ENCODE measurements at places on chromosomes 1 and 21.

DNA sequence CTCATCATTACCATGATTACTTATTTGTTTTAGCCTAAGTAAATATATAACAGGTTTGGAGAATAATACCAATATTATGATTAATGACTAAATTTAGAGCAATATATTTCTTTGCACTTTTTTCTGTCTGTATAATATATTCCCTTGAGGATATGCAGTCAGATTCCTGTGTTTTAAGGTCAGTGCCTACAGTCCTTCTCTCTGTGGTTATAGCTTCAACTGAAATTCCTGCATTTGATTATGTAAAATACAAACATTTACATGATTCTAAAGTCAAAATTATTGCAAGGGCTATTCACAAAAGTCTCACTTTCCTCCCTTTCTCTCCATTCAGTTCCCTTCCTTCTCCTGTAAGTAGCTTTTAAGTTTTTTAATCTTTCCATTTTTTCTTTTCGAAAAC is 142.9 kb upstream of the COL6A1 start:
- DNase-seq: no peak

GRCh38 chr1:37323486-37324377 is 150.6 kb upstream of the ZC3H12A start:
- DNase-seq: no peak

DNA sequence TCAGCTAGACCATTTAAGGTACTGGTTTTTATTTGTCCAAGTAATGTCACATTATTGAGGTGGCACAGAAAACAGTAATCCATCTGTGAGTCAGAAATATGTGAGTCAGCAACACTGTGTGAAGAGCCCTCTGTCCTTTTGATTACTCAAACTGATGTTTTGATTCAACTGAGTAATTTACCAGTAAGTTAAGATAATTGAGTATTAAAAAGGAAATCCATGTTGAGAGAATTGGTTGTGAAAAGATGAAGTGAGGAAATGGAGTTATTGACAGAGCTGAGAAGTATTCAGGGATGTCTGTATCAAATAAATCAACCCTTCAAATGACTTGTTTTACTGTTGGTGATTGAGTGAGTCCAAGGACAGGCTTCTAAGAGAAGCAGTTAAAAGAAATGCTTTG is 302.7 kb upstream of the SGIP1 start:
- no peak for DNase-seq

DNA sequence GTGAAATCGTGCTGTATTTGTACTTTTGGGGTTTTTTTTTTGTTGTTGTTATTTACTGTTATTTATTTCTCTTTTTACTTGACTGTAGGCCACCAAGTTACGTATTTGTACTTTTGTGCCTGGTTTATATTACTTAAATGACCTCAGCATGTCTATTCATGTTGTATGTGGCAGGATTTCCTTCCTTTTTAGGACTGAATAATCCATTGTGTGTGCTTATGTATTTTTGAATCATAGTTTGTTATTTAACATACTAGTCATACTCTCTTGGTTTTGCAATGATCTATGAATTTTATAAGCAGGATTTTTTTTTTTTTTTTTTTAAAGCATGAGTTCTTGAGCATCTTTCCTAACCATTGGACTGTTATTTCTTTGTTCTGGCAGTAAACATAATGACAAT is 51.2 kb downstream of the RNF2 start:
- no peak for DNase-seq

DNA sequence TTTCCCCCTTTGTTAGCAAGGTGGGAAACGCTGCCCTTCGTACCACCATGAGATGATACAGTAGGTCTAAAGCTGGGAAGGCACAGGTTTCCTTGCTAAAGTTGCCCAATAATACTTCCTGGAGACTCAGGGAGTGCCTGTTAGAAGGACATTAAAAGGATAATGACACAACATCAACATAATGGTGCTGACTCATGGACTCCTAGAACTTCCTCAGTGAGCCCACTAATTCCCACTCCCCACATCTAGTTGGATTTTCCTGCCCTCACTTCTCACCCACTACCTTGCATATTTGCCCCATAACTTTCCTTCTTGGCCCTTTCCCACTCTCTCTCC is 17.5 kb downstream of the CFAP45 start:
- DNase-seq: no peak

DNA sequence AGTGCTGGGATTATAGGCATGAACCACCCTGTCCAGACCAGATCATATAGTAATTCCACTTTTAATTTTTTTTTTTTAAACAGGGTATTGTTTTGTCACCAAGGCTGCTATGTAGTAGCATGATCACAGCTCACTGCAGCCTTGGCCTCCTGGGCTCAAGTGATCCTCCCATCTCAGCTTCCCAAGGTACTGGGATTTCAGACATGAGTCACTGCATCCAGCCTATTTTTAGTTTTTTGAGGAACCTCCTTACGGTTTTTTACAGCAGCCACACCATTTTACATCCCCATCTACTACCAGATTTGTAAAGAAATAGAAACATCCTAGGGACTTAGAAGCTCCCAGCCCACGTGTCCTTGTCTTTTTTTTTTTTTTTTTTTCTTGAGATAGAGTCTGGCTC is 24.0 kb downstream of the L1TD1 start:
- DNase-seq: no peak

All from NCI-H1417 treated with DMSO at 0.1 percent for 48 hours (cell line).